ENCODE measurements at places on chromosomes 12 and 14.

DNA sequence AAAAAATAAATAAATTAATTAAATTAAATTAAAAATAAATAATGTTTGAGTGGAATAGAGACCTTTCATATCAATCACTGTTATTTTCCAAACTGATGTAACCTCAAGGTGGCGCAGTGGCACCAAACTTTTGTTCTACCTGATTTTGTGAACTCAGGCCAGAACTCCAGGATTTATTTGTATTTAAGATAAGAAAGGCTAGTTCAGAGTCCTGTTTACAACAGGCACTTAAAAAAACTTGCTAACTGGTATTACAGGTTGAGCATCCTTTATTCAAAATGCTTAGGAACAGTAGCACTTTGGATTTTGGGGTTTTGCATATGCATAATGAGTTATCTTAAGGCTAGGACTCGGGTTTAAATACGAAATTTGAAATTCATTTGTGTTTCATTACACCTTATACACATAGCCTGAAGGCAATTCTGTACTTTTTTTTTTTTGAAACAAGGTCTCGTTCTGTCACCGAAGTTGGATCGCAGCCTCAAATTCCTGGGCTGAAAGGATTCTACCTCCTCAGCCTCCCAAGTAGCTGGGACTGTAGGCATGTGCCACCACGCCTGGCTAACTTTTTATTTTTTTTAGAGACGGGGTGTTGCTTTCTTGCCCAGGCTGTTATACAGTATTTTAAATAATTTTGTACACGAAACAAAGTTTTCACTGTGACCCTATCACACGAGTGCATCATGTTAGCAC is 32.4 kb downstream of the YY1 start:
- DNase-seq, result peak; percentile 44

- DNase-seq, result no peak
Observed at GRCh38 chr14:72925171-72925759, 999 bp upstream of the DCAF4 start.

- DNase-seq, result no peak
Observed at GRCh38 chr14:44388306-44388705, 118.8 kb downstream of the FSCB start.

GRCh38 chr14:68982581-68982980 is 3.5 kb upstream of the ACTN1 start:
- DNase-seq, result no peak

DNA sequence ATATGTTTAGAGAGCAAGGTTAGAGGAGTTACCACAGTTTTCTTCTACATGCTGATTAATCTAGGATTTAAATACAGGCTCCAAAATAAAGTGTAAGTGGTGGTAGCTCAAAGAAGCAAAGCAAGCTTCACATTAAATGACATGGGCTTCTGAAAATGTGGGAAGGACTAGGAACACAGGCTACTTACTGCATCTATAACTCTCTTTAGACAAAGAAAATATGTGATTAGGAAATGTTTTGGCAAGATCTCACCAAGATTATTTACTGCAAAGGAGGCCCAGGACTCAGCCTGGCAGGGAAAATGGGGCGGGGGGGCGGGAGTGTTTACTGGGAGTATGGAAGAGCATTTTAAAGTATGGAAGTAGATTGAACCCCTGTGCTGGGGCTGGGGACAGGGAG is 39.4 kb downstream of the ETV6 start:
- no peak for DNase-seq

DNA sequence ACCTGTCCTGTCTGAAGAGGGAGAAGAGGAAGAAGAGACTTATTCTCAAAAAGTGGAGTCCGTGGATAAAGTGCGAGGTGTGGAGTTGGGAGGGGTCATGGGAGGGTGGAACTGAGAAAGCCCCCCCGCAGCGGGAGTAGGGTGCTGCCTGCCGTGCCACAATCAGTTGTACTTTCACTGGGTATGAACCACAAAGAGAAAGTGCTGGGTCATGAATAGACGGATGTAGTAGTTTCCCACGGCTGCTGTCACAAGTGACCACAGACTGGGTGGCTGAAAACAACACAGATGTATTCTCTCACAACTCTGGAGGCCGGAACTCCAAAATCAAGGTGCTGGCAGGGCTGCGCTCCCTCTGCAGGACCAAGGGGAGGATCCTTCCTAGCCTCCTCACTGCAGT is 5.5 kb downstream of the DNAH10 start:
- DNase-seq, result no peak

DNA sequence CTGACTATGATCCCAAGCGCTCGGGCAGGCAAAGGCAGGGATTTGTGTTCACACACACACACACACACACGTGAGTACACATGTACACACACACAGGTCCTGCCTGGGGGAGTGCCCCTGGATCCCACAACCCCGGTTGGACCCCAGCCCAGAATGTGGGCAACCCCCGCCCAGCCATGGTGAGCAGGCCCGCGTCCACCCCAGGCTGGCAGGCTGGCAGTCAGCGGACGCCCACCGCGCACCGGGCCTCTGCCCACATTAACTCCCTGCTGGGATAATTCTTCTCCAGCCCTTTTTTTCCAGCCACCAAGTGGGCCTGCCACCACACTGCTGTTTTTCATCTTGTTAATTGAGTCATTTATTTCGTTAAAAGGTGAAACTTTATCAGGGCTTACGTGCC is 256.2 kb downstream of the BCL11B start:
- no peak for DNase-seq

DNA sequence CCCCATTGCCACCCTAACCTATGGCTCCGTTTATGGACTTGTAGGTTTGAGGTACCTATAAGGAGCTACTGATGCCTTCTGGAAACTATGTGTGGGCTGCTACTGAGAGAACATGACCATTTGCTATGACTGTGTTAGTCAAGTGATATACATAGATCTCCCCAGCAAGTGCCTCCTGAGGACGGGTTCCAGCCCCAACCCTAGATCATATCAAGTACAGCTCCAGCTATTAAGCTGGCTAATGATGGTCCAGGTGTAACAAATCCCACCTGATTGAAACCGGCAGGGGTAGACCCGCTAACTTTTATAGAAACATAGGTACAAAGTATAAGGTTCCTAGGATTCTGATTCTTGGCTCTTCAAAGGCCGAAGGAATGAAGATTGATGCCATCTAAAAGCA is 23.7 kb downstream of the NINJ2 start:
- DNase-seq, result no peak

DNA sequence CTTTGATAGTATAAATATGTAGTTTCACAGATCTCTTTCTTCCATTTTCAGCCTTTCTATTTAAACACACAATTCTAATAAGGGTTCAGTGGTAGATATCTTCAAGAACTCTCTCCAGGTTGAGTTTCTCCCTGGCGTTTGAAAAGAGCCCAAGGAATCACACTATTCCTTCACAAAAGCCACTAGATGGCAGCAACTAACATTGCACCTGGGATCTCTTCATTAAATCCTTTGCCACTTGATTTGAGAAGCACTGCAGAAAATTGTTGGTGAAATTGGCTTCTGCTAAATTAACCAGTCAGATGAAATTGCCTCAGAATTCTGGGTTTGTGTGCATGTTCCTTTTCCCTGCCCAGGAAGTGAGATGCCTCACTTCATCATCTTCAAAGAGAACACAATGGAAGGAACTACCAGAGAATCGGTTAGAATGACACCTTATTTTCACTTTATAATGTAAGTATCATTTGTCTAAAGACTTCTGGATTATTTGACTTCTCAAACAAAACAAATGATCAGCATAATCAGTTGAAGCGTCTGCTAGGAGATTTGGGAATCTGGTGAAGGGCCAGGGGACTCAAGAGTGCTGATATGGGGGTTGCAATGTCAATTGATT is 6.8 kb downstream of the CCDC198 start:
- DNase-seq, result peak; percentile 48

DNA sequence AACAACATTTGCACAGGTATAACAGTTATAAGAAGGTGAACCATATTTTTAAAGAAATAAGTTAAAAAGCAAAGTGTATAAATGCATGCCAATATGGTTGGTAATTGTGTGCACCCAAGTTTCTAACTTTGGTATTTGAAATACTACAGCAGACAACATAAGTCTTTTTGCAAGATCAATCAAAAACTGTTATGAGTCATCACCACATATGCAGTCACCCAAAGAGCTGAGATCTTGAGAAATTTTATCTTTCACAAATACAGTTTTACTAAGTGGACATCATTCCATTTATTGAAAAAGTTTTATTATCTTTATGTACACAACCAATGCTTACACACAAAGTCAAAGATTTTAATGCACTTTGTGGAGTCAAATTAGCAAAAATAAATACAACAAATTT is 7.0 kb upstream of the ACSS3 start:
- DNase-seq, result no peak

GRCh38 chr12:4261655-4262054 is 11.9 kb upstream of the CCND2 start:
- no peak for DNase-seq

DNA sequence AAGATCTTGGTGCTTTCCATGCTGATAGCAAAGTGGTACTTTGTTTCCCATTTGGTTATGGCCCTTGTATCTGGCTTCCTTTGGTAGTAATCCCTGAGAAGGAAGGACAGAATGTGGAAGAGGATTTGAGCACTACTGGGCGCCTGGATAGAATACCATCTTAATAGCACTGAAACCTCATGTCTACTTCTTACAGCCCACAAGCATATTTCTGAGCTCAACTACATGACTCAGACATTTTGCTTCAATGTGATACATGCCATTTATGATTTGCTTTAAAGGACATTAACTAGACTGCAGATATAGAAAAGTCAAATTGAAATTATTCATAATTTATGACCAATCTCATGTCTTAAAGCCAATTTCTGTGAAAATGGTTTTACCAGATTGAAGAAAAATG is 80.4 kb downstream of the LIN7A start:
- no peak for DNase-seq

- DNase-seq, result no peak
Observed at GRCh38 chr12:118946256-118946655, 35.1 kb upstream of the SRRM4 start.

GRCh38 chr14:75446447-75446846 is 18.6 kb downstream of the JDP2 start:
- no peak for DNase-seq

GRCh38 chr14:60273956-60274355 is 24.9 kb downstream of the PPM1A start:
- no peak for DNase-seq

DNA sequence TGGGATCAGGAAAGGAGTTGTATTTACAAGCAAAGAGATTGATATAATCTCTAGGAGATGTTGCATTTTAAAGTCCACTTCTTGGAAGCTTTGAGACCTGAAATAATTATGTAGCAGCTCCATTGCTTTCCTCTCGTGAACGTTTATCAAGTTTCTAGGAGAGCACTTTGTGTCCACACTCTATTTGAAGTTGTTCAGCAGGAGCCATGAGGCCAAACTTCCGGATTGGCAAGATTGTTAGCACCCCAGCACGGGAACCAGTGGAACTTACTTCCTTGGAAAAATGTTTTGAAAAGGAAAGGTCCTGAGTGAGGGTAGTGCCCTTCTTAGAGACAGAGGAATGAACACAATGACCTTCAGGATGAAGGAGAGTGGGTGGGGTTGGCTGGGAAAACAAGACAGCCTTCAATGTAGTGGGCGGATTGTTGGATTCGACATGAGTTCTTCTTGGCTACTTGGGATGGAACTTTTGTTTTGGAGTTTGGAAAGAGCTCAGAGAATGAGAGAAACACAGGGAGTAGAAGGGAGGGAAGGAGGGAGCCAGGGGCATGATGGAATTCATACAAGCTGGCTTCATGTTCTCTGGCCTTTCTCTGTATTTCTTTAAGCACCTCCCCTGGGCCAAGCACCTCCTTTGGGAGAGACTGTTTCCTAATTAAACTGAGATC is 23.8 kb upstream of the CISTR start:
- no peak for DNase-seq

- DNase-seq, result no peak
Observed at GRCh38 chr12:42815068-42815467, 225.5 kb upstream of the PRICKLE1 start.

GRCh38 chr12:6230321-6231110 is 30.3 kb downstream of the CD9 start:
- DNase-seq, result no peak

DNA sequence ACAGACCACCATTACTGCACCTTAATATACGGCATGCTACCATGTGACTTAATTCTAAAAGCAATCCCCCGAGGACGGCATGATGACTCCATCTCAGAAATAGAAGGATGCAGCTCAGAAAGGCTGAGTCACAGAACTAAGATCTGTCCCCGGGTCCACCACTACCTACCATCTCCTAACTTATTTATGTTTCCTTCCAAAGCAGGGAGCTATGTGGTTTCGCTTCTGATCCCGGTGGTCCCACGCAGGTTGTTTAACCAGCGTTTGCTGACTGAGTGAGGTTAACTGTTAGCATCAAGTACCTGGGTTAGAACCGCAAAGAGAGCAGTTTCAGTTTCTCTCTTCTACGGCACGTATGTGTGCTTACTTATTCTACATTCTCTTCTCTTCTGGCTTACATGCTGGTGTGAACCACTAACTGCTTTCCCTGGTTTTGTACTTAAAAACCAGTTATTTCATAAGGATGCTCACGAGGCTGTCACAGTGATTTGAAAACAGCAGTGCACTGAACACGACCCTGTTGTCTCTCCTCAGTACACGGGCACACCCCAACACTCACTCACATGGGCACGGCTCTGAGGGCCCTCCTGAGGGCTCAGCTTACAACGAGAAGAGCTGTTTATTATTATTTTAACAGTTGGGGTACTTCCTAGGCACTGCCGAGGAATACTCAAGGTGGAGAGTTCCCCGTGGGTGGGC is 66.7 kb downstream of the CCDC88C start:
- peak; percentile 31 for DNase-seq

Data from NCI-H460 (cell line).